Effector memory CD8-positive, alpha-beta T cell (primary cell): ENCODE measurements at places on chromosomes 5 and 9.

DNA sequence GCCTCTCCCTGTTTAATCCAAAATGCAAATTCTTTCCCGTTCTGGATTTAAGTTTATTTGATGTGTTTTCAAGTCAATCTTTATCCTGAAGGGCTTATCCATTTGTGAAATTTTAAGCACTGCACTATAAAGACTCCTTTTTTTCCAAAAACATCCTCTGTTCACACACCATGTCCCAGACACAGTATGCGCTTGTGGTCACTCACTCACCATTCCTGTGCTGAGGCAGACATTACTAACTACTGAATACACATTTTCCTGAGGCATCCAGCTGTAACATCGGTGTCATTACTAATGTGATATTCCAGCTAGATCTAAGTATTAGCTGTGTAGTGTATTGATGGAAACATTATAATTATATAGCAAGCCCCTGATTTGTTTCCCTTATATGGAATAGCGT is 298.4 kb downstream of the KCTD16 start:
- DNase-seq = no peak

GRCh38 chr9:129075996-129076639 is 4.8 kb upstream of the DOLPP1 start:
- no peak for DNase-seq

GRCh38 chr5:57716661-57717060 is 234.1 kb upstream of the ACTBL2 start:
- DNase-seq = no peak

DNA sequence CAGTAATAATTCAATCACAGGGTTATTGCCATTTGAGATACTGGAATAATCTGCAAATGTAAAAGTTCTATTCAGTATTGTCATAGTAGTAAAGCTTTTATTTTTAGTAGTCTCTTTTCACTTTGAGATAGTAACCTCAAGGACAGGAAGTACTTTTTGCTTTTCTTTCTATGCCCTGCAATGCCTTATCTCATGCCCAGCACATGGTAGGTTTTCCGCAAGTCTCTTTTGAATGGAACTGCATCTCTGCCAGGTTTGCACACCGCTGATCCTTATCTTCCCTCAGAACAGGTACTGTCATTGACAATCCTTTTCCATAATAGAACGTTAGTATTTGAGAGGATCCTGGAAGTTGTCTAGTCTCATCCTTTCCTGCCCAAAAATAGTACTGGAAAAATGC is 91.8 kb upstream of the IFNK start:
- DNase-seq = no peak

- no peak for DNase-seq
Observed at GRCh38 chr5:61290791-61291210, 41.3 kb upstream of the ZSWIM6 start.

DNA sequence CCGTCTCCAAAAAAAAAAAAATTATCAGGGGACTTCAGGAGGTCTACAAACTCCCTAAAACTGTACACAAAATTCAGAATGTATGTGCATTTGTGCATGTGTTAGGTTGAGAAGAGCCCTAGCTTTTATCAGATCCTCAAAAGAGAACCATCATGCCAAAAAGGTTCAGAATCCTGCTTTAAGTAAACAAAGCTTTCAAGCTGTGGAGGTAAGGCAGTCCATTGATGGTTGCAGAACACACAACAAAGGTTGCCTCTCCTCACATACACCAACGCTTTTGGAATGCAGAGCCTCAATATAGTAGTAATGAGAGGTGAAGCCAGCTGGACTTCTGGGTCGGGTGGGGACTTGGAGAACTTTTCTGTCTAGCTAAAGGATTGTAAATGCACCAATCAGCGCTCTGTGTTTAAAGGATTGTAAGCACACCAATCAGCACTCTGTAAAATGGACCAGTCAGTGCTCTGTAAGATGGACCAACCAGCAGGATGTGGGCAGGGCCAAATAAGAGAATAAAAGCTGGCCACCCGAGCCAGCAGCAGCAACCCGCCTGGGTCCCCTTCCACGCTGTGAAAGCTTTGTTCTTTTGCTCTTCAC is 57.9 kb upstream of the RNF38 start:
- DNase-seq = no peak

DNA sequence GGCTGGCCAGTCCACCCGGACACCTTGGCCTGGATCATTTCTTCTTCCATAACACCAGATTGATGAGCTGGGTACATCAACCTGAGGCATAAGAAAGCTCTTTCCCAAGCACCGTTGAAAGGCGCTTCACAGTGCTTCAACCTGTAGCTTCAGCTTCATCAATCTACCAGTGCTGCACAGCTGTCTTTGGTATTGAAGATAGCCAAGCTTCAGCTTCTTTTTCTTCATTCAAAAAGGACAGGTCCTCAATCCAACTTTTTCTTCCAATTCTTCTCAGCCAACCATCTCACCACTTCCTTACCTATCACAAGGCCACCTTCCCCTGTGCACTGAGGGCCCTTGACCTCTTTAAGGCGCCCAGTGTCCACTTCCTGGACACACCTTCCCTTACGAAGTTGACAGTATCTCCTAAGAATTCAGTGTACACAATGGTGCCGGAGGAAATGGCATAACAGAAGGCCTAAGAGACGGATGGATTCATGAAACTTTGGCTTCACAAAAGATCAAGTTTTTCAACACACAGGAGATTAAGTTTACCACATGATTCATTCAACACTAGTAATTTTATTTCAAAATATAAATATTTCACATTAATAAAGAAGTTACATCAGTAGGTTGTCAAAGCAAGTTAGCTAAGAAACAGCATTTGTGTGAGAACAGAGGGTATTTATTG is 1.4 kb upstream of the CTNNAL1 start:
- no peak for DNase-seq

DNA sequence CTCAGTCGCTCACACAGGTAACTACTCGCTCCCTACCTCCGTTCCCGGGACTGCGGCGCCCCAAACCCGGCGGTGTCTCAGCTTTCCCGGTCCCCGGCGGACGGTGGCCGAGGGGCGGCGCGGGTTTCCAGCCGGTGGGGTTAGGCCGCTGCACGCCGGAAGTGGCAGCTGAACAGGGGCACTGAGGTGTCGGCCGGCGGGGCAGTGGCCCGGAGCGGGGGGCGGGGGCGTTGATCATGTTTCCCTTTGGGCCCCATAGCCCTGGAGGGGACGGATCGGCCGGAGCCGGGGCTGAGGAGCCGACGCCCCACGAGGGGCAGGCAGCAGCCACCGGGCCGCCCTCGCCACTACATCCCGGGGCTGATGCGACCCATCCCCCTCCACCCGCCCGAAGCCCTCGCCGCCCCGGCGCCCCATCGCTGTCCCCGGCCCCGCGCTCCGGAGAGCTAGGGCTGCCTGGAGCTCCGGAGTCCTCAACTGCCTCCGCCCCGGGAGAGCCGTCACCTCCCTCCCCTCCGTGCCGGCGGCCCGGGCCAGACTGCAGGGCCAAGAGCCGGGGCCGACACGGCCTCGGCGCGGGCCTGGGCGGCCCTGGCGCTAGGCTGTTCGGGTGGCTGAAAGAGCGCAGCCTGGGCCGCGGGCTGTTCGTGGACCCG is at the start of gene DCAF10:
Gene DCAF10 (plus strand): TSS at position 167 of the 656 bp plus-strand sequence. CDS start 70 bp downstream, at position 237.
- DNase-seq = peak; percentile 86

DNA sequence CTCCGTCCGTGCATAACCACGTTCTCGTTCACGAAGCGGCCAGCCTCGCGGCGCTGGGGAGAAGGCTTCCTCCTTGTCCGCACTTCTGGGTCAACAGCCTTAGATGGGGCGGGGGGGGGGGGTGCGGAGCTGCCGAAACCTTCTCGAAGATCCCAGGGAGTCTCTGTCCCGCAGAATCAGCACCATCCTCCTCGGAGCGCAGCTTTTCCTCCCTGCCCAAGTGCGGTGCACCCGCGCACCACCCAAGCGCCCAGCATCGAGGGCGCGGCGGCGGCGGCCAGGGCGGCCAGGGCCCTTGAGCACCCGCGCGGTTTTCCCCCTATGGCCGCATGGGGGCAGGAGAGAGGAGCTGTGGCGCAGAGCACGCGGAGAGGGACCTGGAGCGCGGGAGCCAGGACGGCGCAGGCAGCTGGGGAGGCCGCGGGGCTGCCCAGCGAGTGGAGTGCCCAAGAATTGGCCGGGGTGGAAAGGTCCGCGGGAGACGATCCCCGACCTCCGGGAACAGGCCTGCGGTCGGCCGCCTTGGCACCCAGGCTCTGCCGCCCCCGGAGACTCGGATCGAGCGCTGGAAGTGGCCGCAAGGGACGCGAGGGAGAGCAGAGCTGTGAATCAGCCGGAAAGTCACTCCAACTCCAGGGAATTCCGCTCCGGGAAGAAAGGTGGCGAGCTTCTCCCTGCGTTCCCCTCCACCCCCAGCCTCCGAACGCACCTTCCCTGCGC is 43.1 kb downstream of the TMEM174 start:
- peak; percentile 64 for DNase-seq

DNA sequence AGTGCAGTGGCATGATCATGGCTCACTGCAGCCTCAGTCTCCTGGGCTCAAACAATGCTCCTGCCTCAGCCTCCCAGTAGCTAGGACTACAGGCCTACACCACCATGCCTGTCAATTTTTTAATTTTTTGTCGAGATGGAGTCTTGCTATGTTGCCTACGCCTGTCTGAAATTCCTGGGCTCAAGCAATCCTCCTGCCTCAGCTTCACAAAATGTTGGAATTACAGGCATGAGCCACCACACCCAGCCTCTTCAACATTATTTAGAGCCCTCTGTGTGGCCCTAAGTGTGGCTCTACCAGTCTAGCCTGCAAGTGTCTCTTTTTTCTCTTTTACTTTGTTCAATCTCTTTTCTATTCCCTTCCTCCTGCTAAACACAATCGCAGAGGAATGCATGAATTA is 154.4 kb upstream of the EPB41L4A start:
- no peak for DNase-seq

DNA sequence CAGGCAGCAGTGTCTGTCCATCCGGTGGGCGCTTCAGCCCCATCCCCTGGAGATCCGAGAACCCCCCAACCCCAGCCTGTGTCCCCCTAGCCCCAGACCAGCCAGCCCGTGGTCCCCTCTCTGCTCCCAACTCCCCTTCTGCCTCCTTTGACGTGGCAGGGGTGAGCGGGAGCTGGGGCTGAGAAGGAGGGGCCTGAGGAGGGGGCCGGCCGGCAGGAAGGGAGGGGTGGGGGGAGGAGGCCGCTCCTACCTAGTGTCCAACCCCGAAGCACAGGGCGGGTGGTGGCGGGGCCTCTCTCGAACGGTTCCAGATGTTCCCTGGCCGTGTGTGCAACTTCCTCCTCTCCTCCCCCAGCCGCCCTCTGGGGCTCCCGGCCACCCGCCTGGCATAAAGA is 31.0 kb downstream of the GOLGA2 start:
- no peak for DNase-seq

- DNase-seq = no peak
Observed at GRCh38 chr5:151345808-151346478, 1.4 kb downstream of the SLC36A2 start.

DNA sequence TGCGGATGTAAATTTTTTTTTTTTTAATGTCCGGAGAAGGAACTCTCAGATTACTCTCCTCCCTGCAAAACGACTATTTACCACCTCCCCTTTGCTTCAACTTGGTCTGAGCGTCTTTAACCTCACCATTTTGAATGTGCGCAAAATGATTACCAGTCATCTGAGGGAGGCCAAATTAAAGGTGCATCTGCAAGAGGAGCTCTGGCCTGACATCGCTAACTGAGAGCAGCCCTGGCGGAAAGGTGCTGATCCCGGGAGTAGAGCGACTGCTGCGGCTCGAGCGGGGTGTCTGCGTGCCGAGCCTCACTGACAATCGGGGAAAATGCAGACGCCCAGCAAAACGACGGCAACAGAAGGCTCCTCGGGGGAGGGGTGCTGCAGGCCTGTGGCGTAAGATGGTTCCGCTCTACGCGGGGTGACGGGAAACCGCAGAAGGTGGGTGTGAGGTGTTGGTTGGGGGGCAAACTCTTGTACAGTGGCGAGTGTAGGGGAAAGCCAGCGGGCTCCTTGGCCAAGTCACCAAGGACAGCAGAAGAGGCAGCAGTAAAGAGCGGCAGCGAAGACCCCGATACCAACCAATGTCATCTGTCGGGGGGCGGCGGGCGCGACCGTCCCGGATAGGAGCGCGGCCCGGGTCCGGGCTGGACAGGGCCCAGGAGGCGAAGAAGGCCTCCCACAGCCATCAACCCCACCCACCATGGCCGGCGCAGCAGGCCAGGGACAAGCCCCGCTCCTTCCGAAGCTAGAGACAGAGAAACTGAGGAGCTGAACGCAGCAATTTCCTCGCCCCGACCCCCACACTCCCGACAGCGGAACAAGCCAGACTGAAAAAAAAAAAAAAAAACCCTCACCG is 557 bp downstream of the PJA2 start:
- peak; percentile 79 for DNase-seq

DNA sequence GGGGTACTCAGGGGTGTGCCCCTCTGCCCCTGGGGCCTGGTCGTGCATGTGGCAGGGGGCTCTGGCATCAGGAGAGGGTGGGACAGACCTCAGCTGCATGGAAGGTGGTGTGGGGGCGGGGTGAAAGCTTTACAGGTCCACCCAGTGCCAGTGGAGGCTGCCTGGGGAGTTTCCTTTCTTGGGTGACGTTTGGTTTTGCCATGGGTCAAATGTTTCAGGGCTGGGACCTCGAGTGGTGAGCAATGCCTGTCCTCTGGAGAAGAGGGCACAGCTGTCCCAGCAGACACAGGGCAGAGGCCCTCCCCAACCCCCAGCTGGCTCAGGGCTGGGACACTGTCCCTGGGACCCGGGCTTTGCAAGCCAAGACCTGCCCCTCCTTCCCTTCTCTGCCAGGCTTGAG is 3.6 kb downstream of the RXRA start:
- no peak for DNase-seq

DNA sequence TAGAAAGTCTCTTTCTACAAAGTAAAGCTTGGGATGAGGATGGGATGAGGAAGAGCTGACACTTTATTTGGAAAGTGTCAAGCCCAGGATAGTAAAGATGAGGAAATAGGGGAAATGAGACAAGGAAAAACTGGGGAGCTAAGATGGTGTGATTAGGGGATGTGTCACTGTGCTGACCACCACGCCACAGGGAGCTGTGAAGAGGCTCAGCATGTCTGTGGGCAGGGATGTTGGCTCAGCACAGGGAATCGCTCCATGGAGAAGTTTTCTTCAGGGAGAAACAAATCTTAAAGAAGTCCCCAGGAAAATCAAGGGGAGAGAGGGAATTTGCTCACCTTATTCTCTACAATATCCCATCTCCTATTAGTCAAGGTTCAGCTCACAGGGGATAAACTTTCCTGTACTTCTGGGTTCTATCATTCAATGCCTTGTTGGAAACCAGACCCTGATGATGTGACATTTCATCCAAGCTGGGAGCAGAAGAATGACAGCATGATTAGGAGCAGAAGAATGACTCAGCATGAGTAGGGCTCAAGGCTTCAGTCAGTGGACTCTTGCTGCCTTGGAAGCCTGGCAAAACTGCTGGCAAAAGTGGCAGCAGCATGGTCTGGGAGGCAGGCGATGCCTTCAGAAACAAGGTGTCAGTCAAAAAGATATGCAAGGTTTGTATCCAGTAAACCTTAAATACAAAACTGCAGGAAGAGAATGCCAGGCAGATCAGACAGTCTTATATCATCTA is 4.9 kb downstream of the HSPB3 start:
- DNase-seq = no peak

DNA sequence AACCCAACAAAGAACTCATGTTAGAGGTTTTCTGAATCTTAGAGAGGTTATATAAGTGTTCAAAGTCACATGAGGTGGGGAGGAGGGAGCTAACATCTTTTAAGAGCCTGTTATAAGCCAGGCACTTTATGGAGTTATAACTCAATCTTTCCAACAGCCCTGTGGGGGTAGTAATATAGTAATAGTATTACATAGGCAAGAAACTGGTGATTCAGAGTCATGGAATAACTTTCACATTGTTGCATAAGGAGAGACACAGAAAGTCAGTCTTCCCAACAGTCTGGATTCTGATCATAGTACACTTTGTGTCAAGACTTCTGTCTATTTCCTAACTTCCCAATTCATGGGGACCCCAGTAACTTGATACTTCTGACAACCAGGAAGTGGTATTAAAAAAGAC is 89.2 kb downstream of the ACER2 start:
- no peak for DNase-seq

- DNase-seq = no peak
Observed at GRCh38 chr9:126348911-126349550, 22.4 kb downstream of the MVB12B start.
